ENCODE measurements at places on chromosomes 5 and 9.

DNA sequence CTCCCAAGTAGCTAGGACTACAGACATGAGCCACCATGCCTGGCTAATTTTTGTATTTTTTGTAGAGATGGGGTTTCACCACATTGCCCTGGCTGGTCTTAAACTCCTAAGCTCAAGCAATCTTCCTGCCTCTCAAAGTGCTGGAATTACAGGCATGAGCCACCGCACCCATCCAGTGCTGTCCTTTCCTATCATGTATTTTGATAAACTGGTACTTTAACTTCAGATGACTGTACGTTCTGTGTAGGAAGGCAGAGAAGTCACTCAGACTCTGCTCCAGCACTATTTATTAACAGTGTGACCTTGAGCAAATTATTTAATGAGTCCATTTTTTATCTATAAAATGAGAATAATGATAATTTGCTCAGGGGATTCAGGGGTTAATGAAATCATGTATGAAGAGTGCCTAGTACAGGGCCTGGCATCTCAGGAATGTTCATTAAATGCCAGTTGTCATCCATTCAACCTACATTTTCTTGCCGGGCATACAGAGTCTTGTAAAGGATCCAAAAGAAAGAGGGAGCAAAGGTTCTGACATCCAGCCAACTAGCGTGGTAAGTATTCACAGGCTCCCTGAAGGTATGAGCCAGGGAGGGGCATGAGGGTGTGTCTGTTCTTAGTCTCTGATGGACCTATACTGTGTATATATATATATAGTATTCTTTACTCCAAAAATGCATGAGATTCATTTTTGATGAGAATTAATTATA, 201.9 kb downstream of the PBX3 start:
- no peak for DNase-seq

- no peak for DNase-seq
Observed at GRCh38 chr9:14180960-14181537, 132.9 kb downstream of the NFIB start.

DNA sequence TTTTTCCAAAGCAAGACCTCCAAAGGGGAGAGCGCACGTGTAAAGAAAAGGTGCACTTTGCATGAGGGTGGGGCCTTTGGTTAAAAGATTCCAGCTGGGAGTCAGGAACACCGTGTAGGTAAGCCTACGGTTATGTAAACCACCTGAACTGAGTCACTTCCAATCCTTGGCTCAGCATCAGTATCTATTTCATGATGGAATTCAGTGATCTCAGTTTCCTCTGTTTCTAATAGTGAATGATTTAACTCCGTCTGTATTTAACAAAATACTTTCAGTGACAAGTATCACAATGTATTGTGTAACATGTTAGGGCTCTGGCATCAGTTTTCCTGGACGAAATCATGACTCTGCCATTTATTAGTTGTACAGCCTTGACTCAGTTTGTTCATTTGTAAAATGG, 1.3 kb upstream of the SVEP1 start:
- no peak for DNase-seq

- no peak for DNase-seq
Observed at GRCh38 chr9:92564504-92564903, 28.7 kb upstream of the ECM2 start.

DNA sequence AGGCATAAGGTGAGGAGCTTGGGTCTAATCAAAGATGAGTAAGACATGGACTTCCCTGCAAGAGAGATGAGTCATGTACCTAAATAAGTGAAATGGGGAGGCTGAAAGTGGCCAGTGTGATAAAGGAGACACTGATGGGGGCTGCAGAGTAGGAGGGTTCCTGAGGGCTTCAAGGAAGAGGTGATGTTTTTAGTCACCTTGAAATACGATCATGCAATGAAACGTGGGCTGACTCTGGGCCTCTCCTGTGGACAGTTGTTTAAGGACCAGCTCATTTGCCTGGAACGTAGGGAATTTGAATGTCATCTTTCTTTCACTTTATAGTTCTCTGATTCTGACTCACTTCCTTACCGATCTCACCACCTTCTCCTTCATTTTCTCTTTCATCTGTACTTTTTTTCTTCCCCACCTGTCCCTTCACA, 49.6 kb upstream of the CPLX2 start:
- no peak for DNase-seq

- DNase-seq, result peak; percentile 66
Observed at GRCh38 chr9:38047301-38048251, 21.5 kb downstream of the SHB start.

DNA sequence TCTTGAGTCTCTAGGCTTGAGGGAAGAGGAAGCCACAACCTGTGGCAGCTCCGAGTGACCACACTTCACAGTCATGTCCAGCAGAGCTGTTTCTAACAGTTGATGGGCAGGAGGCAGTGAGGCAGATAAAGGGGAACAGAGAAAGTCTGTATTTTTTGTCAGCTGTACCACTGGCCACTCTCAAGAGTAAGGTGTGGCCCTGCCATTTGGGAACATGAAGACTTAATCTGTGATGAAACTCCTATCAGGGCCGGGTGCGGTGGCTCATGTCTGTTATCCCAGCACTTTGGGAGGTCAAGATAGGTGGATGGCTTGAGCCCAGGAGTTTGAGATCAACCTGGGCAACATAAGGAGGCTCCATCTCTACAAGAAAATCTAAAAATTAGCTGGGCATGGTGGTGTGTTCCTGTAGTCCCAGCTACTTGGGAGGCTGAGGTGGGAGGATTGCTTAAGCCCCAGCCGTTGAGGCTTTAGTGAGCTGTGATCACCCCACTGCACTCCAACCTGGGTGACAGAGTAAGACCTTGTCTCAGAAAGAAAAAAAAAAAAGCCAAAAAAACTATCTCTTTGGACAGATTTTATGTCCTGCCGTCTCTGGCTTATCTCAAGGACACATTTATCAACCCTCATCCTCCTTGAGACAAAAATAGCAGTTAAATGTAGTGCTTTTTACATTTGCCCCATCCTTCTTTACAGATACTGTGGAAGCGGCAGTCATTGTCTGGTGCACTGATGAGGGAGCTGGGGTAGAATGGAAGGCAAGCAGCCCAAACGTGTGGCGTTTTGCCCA, 11.9 kb upstream of the COL15A1 start:
- no peak for DNase-seq

GRCh38 chr9:31320494-31320893, 1063.9 kb upstream of the ACO1 start:
- no peak for DNase-seq

GRCh38 chr9:134449180-134449916, 123.1 kb downstream of the RXRA start:
- DNase-seq, result peak; percentile 90

GRCh38 chr9:113215132-113215531, 5.9 kb downstream of the FKBP15 start:
- peak; percentile 36 for DNase-seq

- DNase-seq, result no peak
Observed at GRCh38 chr5:124546643-124547042, 199.8 kb downstream of the ZNF608 start.

DNA sequence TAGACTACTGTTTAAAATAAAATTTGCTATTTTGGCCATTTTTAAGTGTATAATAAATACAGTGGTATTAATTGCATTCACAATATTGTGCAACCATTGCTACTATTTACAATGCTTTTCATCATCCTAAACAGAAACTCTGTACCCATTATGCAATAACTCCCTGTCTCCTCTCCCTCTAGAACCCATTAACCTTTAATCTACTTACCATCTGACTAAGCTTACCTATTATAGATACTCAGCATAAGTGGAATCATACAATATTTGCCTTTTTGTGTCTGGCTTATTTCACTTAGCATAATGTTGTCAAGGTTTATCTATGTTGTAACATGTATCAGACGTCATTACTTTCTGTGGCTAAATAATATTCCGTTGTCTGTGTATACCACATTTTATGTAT, 25.9 kb downstream of the CD14 start:
- DNase-seq, result peak; percentile 51

DNA sequence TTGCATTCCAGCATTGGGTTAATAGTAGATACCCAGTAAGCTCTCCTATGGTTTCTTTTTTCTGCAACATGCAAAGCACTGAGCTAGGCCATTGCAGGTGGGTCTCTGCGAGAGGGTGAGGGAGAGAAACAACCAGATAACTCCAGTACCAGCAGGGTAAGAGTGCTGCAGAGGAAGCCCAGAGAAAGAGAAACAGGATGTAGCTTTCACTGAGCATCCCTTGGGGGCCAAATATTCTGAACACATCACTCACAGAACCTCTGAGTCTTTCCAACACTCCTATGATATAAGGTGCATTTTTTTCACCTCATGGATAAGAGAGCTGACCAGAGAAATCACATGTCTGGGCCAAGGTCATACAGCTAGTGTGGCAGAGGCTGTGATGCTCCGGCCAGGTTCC, 76.7 kb downstream of the TRIM32 start:
- no peak for DNase-seq

- DNase-seq, result no peak
Observed at GRCh38 chr9:138011951-138012500, 134.4 kb downstream of the CACNA1B start.

GRCh38 chr9:34413231-34413852, 36.6 kb upstream of the MYORG start:
- DNase-seq, result no peak

DNA sequence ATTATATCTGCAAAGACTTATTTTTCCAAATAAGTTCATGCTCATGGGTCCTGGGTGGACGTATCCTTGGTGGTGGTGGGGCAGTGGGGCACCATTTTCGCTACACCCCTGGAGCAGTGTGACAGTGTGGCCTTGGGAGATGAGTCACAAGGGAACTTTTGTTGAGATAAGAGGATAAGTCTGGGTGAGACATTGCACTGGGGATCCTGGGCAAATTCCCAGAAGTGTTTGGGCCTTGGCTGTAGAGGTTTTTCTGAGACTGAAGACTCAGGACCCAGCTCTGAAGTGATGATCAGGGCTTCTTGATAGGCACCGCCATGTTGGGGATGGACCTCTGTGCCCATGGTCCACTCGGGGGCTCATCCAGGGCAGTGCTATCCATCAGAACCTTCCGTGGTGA, 149.4 kb downstream of the MACROH2A1 start:
- DNase-seq, result no peak

DNA sequence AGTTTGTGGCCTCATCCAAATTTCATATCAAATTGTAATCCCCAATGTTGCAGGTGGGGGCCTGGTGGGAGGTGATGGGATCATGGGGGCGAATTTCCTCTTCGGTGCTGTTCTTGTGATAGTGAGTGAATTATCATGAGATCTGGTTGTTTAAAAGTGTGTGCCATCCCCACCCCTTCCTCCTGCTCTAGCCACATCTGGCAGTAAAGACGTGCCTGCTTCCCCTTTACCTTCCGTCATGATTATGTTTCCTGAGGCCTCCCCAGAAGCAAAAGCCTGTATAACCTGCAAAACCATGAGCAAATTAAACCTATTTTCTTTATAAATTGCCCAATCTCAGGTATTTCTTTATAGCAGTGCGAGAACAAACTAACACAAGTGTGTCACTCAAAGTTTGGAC, 71.0 kb upstream of the MOCS2 start:
- no peak for DNase-seq

- DNase-seq, result peak; percentile 16
Observed at GRCh38 chr9:101458963-101459631, 23.5 kb upstream of the ALDOB start.
